GM13977 (cell line): ENCODE measurements at places on chromosomes 4 and X.
A peak's percentile ranks its signal among the peaks of the same experiment; 100 is the strongest.

- no peak for DNase-seq
These were observed 24.9 kb downstream of the CCDC149 start for GRCh38 chr4:24887881-24888430.

- DNase-seq, result no peak
These were observed 195.1 kb downstream of the FBXW7 start for GRCh38 chr4:152340818-152341217.

DNA sequence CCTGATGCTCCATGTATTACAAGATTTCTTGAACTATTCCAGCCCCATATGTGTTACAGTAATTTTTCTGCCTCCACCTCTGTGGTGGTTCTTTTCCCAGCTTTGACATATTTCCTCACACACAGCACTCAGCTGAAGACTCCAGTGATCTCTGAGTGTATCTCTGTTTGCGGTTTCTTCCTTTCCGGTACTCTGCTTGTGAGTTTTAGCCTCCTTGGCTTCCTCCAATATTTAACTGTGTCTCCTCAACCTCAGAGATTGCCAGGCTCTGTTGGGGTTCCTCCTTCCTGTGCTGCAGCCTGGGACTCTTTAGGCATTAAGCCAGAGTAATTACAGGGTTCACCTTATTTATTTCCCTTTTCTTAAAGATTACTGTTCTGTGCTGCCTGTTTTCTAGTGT lies 73.2 kb downstream of the NFKB1 start:
- no peak for DNase-seq

DNA sequence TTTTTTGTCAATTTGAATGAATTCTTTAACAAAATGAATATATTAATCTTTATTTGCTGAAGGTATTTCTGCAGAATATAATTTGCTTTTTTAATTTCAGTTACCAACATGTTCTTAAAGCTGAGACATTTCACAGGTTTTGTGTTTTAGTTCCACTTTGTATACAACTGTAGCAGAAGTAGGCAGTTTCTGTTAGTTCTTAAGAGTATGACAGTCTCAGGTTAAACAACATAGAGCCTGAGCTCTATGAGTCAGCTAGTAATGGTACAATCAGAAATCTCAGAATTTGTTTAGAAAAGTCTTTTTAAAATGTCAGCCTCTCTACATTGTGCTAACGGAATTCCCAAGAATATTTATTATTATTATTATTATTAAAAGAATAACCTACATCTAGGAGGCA lies 50.4 kb downstream of the GSTCD start:
- DNase-seq, result no peak

DNA sequence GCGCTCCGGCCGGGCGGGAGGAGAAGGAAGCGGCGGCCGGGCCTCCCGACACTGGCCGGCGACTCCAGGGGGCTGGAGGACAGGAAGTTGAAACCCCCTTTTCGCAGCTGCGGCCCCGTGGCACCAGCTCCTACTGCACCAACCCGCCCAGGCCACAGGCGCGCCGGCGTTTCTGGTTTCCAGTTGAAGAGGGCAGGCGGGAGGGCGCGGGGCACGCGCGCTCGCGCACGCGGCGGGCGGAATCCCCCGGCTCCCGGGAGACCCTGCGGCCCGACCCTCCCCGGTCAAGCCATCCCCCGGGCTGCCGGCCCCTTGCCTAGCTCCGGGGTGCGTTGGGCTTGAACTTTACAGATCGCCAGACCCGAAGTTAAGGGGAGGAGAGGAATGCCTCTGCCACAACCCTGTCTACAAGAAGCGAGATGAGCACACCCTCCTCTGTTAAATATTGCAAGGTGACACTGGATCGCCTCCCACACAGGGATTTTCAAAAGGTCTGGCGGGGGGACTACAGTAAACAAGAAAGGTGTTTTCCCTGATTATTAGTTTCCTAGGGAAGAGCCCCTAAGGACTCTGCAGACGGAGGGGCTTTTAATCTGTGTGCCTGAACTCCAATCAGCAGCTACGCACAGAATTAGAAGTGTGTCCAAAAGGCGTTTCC lies 1.4 kb downstream of the ELOVL6 start:
- peak; percentile 67 for DNase-seq

DNA sequence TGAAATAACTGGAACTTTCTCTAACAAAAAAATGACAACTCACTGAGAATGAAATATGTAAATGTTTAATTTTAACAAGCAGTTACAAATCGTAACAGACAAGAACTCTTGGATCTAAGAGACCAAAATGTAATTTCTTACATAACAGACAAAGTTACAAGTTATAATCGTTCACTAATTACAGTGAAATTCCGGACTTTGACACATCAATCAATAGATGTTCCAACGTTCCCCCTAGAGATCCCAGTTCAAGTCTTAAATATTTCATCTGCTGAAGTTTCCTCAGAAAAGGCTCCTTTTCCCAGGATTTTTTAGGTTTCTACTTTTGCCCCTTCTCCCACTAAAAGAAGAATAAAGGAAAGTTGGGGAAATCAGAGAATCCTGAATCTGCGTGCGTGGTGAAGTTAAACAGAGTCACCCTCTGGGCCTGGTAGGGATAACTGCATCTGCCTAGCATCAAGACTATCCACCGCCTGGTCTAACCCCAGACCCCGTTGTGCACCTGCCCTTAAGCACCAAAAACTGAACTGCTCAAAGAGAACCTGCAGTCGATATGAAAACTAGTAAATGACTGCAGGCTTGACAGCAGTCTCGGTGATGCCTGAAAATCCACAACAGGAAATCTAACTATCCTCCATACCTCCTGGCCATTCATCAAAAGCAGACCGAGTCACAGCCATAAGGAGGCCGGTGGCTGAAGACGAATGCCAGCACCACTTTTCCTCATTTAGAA lies 2.3 kb downstream of the IRF2 start:
- DNase-seq, result peak; percentile 42

GRCh38 chrX:46913667-46914066 lies 1.4 kb downstream of the JADE3 start:
- no peak for DNase-seq
